ENCODE measurements at places on chromosomes 7 and 10. TPM values are rescaled to one million over a fixed set of nuclear protein-coding genes. Genes with fewer than 3 reads are reported as not detected.

NKX1-2 gene
- not detected for total RNA-seq

DMTF1 gene
- 180 TPM for total RNA-seq

EPO gene
- 0.22 TPM for total RNA-seq

FOXI2 gene
- 1.7 TPM for total RNA-seq

DNA sequence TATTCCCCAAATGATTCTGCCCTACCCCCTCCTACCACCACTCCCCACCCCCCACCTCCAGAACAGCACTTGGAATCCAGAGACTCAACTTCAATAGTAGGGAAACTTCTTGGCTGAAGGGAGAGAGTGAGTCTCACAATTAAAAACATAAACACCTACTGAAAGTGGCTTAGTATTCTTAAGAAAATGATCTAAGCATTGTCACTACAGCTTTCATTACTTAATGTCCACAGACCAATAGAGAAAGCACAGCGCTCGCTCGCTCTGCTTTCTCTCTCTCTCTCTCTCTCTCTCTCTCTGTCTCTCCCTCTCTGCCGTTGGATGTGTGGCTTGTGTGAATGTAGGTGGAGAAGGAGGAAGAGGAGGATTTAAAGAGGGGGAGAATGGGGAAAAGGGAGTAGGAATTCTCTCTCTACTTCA lies 1.5 kb upstream of the SEMA3A start:
- no peak overlapping the region for H3K4me3 ChIP-seq
- no peaks in the 10 kb centered on the region for H3K36me3 ChIP-seq
- peaks cover 25% of the 10 kb centered on the region for H3K4me1 ChIP-seq
- peaks cover 43% of the 10 kb centered on the region for H3K27me3 ChIP-seq
- no peak for DNase-seq

- no peak overlapping the region for H3K4me3 ChIP-seq
- peaks cover 24% of the 10 kb centered on the region for H3K4me1 ChIP-seq
- H3K27ac ChIP-seq, result no peak overlapping the region
- no peaks in the 10 kb centered on the region for H3K36me3 ChIP-seq
- no peak for DNase-seq
- no peaks in the 10 kb centered on the region for H3K27me3 ChIP-seq
Observed at GRCh38 chr7:124462249-124462648, 303.3 kb downstream of the GPR37 start.

DNA sequence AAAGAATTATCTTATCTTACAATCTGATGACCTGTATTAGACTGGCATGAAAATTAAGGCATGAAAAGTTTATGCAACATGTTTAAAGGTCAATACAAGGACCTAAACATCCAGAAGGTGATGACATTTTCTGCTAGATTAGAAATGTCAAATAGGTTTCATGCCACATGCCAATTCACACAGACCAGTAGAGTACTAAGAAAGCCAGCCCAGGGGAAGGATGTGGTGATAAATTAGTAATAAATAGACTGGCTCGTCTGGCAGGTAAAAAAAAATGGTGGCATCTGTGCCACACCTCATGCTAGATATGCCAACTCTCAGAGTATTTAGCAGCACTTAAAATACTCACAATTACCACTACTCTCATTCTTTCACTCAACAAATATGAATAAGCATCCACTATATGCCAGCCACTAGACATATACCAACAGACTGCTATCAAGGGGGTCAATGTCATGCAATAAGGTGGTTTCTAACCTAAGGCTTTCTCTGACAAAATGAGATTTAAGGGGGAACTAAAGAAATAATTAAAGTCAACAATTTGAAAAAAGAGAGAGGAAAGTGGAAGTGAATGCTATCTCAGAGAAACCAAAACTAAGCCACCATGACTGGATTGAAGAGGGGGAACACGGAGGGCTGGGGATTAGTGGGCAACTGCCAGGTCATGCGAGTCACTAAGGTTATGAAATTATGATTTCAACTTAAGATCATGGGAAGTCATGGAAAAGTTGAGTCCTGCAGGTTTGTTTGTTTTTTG lies 83.5 kb downstream of the SGMS1 start:
- H3K36me3 ChIP-seq, result peaks cover 2% of the 10 kb centered on the region
- no peak overlapping the region for H3K4me3 ChIP-seq
- no peak overlapping the region for H3K27ac ChIP-seq
- H3K4me1 ChIP-seq, result peaks cover 16% of the 10 kb centered on the region

- H3K4me1 ChIP-seq, result peaks cover 6% of the 10 kb centered on the region
- peaks cover 1% of the 10 kb centered on the region for H3K36me3 ChIP-seq
- DNase-seq, result no peak
- H3K27ac ChIP-seq, result no peak overlapping the region
- H3K4me3 ChIP-seq, result no peak overlapping the region
Observed at GRCh38 chr10:110912374-110912773, 6.6 kb downstream of the BBIP1 start.

- peak overlapping the region; percentile 95 for H3K4me3 ChIP-seq
- H3K27ac ChIP-seq, result peak overlapping the region; percentile 93
- no peak for DNase-seq
- H3K27me3 ChIP-seq, result no peaks in the 10 kb centered on the region
- no peaks in the 10 kb centered on the region for H3K36me3 ChIP-seq
Observed at GRCh38 chr7:90597563-90598253, 1.6 kb downstream of the CDK14 start.

DNA sequence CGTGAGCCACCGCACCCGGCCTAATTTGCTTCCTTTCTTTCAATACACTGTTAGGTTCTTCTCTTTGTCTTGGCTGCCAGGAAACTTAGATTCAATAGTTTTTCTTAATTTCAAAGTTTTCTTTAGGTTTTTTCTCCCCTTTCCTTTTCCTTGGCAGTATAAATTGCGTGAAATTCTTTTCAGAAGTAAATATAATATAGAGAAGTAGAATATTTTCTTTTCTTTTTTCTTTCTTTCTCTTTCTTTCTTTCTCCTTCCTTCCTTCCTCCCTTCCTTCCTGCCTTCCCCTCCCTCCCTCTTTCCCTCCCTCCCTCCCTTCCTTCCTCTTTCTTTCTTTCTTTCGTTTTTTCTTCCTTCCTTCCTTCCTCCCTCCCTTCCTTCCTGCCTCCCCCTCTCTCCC lies 1.7 kb downstream of the LRGUK start:
- H3K4me1 ChIP-seq, result peaks cover 11% of the 10 kb centered on the region
- H3K27ac ChIP-seq, result no peak overlapping the region
- no peak for DNase-seq

GRCh38 chr10:12540341-12540781 lies 191.0 kb downstream of the CAMK1D start:
- H3K27ac ChIP-seq, result peak overlapping the region; percentile 4
- H3K36me3 ChIP-seq, result no peaks in the 10 kb centered on the region
- H3K4me1 ChIP-seq, result peaks cover 19% of the 10 kb centered on the region
- H3K27me3 ChIP-seq, result no peaks in the 10 kb centered on the region
- H3K4me3 ChIP-seq, result no peak overlapping the region

DNA sequence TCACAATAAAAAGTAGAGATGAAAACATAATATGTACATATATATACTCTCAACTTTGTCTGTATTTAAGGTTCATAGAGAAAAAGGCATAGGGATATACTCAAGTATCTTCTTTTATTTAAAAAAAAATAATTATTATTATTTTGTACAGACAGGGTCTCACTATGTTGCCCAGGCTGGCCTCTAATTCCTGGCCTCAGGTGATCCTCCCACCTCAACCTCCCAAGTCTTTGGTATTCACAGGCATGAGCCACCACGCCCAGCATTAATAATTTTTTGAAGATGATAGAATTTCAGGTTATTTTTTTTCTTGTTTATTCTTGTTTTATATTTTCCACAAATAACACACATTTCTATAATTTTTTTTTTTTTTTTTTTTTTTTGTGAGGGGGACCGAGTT lies 113.8 kb downstream of the PLXNA4 start:
- no peak for DNase-seq
- no peaks in the 10 kb centered on the region for H3K4me1 ChIP-seq
- no peaks in the 10 kb centered on the region for H3K36me3 ChIP-seq

- no peaks in the 10 kb centered on the region for H3K27me3 ChIP-seq
- H3K27ac ChIP-seq, result no peak overlapping the region
Observed at GRCh38 chr10:5292196-5292735, 72.5 kb upstream of the UCN3 start.
